Chondrocyte (in vitro differentiated cells): ENCODE measurements at places on chromosomes 2 and 18. TPM values are rescaled to one million over a fixed set of nuclear protein-coding genes. Genes with fewer than 3 reads are reported as not detected.

- DNase-seq = no peak
These were observed 339.0 kb upstream of the ETAA1 start for GRCh38 chr2:67057901-67058703.

- no peak for DNase-seq
These were observed 146.0 kb downstream of the RHBDD1 start for GRCh38 chr2:226981791-226982326.

GRCh38 chr2:38277245-38278116, 99.6 kb downstream of the ATL2 start:
- no peak for DNase-seq

DNA sequence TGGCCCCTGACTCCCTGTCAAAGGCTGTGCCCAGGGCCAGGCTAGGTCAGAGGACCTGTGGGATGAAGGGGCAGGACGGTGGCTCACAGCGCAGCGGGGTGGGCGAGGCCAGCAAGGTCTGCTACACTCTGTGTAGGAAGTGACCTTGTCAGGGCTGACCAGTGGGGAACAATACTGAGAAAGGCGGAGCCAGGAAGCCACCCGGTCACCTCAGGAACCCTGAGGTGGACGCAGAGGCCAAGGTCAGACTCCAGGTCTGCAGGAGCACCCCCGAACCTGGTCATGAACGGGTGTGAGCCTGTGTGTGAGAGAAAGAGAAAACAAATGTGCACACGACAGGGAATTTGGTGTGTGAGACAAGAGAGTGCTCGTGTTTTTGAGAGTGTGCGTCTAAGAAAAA, 72.3 kb downstream of the SMAD7 start:
- peak; percentile 81 for DNase-seq

DNA sequence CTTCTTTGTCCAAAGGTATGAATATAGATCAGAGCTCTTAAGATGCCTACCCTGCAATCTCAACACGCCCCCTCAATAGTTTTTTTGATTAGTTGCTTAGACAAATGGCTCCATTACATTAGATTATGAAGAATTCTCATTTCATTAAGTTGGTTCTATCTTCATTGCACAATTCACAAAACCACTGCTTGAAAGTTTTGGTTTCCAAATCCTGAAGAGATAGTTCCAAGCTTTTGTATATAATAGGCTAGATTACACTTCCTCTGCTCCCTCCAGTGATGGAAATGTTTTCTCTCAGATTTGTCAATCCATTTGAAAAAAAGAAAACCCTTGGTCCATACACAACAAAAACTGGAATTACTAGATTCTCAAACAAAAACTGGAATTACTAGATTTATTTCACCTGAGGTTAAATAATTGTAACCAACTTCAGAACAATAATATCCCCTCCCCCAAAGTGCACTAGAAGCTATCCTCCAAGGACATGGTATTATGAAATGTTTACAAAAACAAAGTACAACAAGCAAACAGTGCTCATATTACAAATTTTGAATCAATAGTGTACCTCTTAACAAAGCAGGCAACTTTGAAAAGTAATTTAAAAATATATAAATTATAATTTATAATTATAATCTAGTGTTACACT, 6.8 kb upstream of the TLK1 start:
- no peak for DNase-seq

DNA sequence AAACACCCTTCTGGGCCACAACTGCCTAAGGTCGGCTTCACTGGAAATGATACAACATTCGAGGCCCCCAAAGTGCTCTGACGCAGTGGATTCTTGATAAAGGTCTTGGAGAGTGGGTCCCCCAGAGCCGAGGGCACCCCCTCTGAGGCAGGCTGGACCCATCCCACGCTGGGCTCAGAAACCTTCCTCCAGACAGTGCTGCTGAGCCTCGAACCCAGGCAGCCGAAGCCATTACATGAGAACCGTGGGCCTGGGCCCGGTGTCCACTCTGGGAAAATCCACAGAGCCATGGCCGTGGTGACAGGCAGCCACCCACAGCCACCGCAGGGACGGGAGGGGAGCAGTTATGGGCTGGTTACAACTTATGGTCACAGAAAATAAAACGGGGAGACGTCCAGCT, 81.4 kb upstream of the ID2 start:
- DNase-seq = peak; percentile 69

- DNase-seq = no peak
These were observed 204.7 kb upstream of the UBE2E3 start for GRCh38 chr2:180775711-180776110.

DNA sequence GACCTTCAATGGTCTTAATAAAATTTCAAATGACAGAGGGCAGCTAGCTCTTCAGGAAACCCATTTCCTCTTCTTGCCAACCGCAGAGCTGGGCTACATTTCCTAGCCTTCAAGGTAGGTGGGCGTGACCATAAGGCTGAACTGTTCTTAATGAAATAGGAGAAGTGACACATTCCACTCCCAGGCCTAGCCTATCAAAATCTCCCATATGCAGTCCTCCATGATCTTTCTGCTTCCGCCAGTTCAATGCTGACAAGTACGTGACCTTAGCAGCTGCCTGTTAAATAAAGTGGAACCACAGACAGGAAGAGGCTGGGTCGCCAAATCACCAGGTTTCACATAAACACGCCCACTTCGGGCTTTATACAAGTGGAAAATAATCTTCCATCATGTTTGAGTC, 13.2 kb downstream of the SERPINE2 start:
- DNase-seq = no peak

Gene TRABD2A
- total RNA-seq = 0.37 to 1.2 TPM (median 0.82 TPM) in 3 replicates

DNA sequence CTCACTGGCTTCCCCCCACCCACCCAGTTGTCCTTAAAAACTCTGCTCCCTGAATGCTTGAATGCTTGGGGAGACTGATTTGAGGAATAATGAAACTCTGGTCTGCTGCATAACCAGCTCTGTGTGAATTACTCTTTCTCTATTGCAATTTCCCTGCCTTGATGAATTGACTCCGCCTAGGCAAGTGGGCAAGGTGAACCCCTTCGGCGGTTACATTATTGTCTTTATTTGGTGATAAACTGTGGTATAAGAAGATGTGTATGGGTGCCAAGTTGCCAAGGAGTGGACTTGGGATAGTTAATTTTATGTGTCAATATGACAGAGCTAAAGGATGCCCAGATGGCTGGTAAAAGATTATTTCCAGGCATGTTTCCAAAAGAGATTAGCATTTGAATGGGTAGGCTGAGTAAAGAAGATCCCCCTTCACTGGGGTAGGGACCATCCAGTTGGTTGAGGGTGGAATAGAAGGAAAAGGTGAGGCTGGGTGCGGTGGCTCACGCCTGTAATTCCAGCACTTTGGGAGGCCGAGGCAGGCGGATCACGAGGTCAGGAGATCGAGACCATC, 98.5 kb upstream of the HAAO start:
- DNase-seq = no peak

GRCh38 chr2:82781176-82781915, 1677.7 kb downstream of the SUCLG1 start:
- DNase-seq = no peak

- no peak for DNase-seq
These were observed 856.1 kb upstream of the ID2 start for GRCh38 chr2:7825591-7826312.

Gene C2orf15
- total RNA-seq = 0.17 to 0.26 TPM in 2 of 3 replicates, not detected in the other

Gene HTRA2
- total RNA-seq = 23.8 to 31.2 TPM (median 24.2 TPM) in 3 replicates

DNA sequence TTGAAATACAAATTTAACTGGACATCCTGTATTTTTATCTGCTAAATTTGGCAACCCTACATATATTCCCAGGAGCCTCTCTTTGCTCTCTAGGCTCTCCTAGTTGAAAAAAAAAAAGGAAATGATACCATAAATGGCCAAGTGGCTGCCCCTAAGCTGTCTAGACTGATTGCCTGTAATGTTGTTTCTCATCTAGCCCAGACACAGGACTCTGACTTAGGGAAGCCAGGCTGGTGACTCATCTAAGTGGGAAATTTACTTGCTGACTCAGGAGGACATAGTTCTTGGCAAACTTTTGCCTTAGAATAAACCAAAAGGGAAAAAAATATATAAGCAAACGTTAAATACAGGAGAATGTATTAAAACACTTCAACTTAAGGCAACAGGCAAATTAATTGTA, 14.6 kb upstream of the ITGAV start:
- no peak for DNase-seq

DNA sequence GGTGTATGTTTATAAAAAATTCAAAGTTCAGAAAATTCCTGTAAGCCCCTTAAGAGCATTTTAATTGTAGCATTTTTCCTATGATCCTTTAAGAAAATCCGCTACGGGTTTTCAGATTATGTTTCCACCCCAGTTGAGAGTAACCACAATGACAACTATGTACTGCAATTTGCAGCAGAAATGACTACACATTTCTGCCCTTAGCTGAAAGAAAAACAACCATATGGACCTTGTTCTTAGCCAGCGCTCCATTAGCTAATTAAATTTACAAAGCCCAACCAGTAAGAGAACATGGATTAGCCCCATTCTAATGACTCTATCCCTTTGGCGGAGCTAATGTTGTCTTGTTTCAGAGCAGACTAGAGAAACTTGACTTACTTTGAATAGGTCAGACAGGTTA, 247.6 kb downstream of the SLC8A1 start:
- no peak for DNase-seq

- DNase-seq = no peak
These were observed 39.5 kb downstream of the SH3BP4 start for GRCh38 chr2:234991290-234991689.

DNA sequence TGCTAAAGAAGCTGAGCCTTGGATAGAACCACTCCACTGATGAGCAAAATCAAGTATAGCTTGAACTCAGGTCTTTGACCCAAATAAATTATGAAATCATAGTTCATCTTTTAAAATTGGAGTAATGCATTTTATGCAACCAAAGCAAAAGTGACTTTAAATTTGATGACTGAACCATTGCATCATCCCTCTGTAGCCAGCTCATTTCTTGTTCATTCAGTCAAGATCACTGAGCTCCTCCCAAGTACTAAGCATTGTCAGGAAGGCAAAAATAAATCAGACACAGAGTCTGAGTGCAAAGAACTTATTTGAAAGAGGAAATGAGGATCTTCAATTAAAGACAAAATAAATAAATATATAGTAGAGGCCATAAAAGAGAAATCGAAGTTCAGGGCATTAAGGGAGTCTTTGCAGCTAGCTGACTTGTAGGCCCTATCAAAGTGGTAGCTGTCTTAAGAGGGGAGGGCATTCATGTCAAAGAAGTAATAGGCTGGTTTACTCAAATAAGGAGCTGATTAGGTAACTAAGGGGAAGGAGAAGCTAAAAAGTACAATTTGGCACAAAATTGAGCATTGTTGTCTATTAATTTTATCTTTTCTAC, 411.8 kb downstream of the MTX2 start:
- no peak for DNase-seq

DNA sequence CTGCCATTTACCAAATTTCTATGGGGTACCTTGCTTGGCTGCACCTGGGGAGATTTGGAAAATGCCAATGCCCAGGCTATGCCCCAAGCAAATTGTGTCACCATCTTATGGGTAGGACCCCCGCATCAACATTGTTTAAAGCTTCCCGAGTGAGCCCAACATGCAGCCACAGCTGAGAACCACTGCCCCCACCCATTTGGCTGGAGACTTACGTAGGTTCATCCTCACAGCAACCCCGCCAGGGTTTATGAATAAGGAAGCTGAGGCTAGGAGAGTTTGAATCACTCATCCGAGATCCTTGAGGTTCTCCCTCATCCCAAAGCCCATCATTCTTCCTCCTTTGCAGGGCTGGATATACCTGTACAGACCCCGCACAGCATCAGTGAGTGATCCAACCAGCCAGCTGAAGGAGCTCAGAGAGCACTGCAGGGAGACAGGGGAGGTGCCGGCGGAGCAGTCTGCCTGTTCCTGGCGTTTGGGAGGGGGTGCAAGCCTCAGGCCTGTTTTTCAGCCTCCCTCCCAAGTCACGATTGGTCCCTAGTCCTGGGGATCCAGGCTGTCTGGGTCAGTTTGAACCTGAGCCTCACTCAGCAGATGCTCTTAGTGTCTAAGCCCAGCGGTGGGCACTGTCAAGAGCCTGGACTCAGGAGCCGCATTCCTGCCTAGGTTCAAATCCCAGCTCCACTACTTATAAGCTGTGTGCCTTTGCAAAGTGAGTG, 164.9 kb downstream of the SMAD7 start:
- DNase-seq = peak; percentile 57

- DNase-seq = no peak
These were observed 40.1 kb downstream of the UNC50 start for GRCh38 chr2:98648451-98648850.

Gene RBMS1
- 133 to 184 TPM (median 137 TPM) in 3 replicates for total RNA-seq

- DNase-seq = no peak
These were observed 272.9 kb downstream of the TGIF1 start for GRCh38 chr18:3722649-3723433.

DNA sequence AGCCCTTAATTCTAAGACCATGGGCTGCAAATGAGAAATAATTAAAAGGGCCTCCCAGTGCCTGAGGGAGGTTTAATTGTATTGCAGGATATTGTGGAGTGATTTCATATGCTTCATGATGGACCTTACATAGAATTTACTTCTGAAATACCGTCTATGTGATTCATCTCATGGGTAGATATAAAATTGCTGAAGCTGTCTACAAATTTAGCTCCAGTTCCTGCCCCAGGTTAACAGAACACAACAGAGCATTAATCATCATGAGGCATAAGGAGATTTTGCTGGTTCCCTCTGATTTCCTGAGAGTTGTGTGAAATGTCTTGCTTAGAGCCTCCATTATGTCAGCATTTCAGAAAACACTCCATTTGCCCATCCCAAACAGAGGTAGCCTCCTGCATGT, 770 bp downstream of the UPP2 start:
- DNase-seq = no peak

DNA sequence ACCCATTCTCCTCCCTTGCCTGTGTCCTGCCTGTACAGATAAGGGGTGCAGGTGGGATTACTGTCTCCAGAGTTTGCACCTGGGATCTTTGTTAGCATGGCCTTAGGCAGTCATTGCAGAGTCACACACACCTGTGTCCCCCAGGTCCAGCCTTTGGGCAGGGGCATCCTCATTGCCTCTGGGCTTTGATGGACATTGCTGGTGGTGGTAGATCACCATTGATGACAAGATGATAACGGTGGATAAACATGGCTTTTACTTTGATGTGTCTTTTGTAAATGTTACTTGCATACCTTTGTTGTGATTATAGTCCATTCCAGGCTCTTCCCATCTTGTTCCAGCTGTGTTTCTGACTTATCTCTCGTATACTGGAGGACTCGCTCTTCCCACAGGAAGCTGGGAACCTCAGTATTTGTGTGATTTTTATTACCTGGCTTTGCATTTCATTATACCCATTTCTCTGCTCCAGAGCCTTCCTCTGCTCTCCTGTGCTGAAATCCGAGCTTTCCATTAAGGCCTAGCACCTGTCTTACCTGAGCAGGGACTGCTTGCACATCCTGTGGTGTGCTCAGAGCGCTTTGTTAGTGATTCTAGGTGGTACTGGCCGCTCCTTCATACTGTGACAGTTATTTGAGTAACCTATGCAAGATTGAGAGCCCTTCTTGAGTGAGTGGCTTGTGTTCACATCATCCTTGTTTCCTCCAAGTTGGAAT, 79.2 kb downstream of the PTPRM start:
- DNase-seq = no peak

DNA sequence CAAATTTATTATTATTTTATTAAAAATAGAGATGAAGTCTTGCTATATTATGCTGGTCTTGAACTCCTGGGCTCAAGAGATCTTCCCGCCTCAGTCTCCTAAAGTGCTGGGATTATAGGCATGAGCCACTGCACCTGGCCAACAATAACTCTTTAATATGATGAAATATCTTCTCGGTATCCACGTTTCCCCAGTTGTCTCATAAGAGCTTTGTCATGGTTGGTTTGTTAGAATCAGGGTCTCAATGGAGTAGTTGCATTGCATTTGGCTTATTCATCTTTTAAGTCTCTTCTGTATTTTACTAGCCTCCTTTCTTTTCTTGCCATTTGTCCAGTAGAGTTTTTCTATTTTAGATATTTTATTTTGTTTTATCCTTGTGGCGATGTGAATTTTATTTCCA, 32.7 kb upstream of the DLX2 start:
- DNase-seq = no peak

Gene DIPK1C
- total RNA-seq = not detected in 3 replicates
